ENCODE measurements at places on chromosomes 12 and 14.
A peak's percentile ranks its signal among the peaks of the same experiment; 100 is the strongest.

GRCh38 chr14:35944847-35945246 lies 118.7 kb downstream of the BRMS1L start:
- peak; percentile 30 for DNase-seq

- DNase-seq, result no peak
Measured at GRCh38 chr14:81618695-81619094, 85.0 kb upstream of the SEL1L start.

- DNase-seq, result no peak
Measured at GRCh38 chr12:121989276-121990113, 32.2 kb upstream of the BCL7A start.

DNA sequence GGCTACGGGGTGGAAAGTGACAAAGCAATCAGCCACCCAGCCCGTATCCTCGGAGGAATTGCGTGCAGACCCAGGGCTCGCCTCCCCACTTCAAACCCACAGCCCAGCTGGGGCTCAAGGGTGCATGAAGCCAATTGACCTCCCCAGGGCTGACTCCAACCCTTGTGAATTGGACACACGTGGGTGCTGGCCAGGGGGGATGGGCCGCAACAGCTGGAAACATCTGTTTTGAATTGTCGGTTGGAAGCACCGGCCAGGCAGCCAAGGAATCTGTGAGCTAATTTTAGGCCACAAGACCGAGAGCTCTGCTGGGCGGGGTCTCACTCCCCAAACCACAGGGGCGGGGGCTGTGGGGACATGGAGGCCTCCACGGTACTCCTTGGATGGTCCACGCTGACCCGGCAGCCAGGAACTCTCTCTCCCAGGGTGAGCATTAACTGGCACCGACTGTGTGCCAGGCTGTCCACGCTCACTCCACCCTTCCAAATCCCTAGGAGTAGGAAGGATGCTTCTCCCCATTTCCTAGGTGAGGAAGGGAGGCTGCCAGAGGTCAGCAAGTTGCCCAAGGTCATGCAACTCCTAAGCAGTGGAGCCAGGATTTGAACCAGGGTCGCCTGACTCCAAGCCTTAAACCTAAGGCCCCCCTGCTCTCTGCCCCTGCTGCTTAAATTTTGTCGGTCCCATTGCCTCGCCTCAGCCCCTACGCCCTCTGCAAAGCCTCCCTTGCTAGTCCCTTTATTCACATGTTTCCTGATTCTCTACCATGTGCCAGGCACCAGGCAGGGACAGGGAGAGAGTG lies 11.9 kb upstream of the TMEM119 start:
- no peak for DNase-seq

DNA sequence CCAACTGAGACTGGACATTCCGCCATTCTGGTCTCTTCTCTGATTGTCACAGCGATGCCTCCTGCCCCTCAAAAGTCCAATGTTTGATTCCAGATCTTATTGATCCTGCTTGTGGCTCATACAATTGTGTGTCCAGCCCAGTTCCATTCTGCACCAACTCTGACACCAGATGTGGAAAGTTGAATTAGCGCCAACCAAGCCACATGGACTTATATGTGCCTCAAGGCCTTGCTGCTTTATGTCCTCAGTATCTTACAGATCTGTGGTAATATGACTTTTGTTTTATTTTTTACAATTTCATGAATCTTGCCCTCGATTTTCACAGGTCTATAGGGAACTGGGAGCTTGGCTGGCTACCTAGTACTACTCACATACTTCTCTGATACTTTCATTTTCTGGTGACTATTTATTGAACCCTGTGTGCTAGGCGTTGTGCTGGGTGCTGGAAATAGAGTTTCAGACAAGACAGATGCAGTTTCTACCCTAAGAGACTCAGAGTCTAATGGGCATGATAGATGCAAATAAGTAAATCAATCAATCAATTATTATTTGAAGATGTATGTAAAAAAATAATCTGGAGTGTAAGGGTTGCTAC lies 472.0 kb downstream of the TMTC2 start:
- no peak for DNase-seq

GRCh38 chr12:18250313-18250916 lies 10.9 kb upstream of the PIK3C2G start:
- DNase-seq, result no peak

- no peak for DNase-seq
Measured at GRCh38 chr12:102728506-102729242, 188.4 kb downstream of the PAH start.

DNA sequence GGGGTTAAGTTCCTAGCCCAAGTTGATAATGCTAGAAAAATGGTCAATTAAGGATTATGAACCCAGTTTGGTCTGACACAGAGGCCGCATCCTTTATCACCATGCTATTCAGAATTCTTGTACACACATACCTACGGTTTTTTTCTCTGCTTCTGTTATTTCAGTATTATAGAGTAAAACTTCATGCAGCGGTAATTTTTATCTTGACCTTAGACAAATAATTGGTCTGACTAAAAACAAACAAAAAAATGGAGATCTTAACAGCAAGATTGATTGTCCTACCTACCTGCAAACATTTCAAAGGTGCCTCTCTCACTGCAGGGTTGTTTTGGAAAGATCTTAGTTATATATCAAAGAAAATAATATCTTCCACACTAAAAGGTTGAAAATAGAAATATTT lies 201.9 kb upstream of the PRICKLE1 start:
- no peak for DNase-seq

GRCh38 chr12:124481772-124482566 lies 85.4 kb downstream of the NCOR2 start:
- DNase-seq, result no peak

DNA sequence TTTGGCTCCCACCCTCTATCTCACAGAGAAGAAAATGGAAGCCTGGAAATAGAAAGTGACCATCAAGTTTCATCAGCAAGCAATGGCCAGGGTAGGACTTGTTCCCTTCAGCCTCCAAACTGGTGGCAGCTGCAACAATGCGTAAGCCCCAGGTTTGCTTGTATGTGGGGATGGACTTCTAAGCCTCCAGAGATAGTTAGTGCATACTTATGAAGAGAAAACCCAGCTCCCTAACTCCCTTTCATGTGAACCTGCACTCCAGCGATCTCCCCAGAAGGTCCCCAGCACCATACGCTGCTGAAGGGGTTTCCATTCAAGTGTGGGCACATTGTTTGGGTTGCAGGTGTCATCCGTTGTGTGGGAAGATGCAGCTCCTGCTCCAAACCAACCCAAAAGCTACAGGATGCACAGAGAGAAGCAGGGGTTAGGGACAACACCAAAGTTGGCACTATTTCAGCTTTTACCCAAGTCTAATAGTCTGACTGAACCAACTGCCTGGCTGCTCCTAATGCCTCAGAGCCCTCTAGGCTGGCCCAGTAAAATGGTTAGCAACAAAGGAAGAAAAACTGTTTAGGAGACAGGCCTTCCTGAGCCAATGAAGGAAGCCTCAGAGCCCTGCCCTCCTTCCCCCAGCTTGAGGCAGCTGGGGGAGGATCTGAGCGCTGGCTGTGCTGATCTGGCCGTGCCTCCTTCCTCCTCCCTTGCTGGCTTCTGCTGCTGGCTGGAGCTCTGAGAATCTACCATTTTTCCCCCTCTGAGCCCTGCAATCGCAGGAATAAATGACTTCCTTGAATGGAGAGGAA lies 12.3 kb downstream of the ZFP36L1 start:
- DNase-seq, result no peak

DNA sequence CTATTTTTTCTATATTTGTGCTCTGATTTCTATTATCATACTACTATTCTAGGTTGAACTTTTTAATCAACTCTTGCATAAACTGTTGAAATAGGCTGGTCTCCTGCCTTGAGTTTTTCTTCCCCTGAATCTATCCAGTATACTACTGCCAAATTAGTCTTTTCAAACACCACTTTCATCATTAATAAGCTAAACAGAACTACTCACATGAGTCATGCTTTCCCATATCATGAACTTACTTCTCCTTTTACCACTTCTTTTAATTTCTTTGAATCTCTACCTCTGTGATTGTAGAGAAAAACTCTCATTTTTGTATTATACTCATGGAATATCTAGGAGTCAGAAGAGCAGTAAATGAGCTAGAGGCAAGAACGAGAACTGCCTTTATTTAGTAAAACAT lies 340.3 kb upstream of the PDE3A start:
- DNase-seq, result no peak

- no peak for DNase-seq
Measured at GRCh38 chr12:48422060-48422459, 50.3 kb upstream of the ANP32D start.

DNA sequence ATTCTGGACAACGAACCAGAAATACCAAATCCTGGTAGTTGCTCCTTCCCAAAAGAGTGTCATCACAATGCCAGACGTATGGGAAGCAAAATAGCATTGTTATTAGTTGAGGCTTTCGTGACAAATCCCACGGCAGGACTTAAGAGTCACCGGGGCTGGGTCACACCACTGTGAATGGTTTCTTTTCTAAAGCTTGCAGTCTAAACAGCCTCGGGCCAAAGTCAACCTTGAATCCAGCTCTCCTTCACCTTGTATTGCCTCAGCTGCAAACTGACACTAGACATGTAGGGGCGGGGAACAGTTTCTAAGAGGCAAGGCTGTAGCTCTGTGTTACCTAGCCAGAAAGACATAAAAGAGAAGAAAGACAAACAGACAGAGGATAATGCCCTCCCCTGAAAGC lies 734.8 kb downstream of the MED13L start:
- DNase-seq, result no peak

GRCh38 chr12:9634177-9634803 lies 26.6 kb upstream of the KLRB1 start:
- DNase-seq, result no peak

DNA sequence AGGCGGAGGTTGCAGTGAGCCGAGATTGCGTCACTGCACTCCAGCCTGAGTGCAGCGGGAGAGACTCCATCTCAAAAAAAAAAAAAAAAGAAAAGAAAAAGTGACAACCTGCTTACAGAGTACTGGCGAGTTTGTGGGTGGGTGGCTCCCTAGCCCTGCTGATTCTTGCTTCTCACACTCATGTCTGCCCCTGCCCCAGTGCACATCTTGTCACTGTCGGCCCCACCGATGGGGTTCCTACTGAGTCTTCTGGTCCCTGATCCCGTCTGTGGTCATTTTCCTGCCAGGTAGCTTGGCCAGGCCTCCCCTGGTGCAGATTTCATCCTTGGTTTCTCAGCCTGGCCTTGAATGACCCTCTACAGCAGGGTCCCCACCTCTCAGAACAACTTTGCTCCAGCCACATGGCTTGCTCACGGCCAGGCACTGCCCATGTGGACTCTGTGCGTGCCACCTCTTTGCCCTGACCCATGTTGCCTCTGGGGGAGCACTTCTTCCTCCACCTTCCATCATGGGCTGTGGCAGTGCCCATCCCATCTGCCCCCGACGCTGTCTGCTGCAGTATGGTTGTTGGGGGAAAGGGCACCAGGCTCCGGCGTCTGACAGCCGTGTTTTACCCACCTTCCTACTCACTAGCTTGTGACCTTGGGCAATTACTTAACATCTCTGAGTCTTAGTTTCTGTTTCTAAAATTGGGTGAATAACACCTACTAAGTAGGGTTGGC lies 2.1 kb upstream of the PTPN6 start:
- no peak for DNase-seq

DNA sequence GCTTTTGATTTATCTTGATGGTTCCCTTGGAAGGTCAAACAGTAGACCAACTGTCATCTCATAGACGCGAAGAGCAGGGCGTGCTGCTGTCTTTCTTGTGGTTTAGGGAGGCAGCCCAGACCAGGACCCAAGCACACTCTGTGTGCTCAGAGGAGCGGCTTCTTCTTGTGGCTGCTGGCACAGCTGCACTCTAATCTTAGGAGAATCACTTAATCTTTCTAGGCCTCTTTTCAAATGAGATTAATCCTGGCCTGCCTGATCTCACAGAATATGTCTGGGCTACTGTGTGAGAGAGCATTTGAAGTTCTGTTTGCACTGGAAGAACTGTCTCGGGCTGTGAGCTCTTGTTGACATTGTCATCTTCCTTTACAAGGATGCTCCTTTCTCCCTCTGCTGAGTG lies 60.0 kb upstream of the TRAF3 start:
- no peak for DNase-seq

DNA sequence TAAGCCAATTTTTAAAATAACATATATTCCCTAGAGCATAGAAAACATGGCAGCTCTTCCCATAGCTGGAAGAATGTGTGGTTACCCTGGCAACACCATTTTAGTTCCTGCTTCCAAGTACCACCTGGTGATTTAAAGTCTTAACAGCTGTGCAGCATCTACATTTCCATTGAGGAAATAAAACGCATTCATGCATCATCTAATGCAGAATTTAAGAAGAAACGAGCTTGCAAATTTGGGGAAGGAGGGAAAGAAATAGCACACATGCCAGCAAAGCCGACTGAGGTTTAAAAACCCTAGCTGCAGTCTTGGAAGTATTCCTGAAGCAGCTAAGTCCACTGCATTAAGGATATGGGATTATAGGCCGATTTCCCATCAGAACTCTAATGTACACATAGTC lies 22.8 kb upstream of the SLC38A2 start:
- no peak for DNase-seq

- DNase-seq, result no peak
Measured at GRCh38 chr12:94186278-94187241, 38.2 kb downstream of the PLXNC1 start.

DNA sequence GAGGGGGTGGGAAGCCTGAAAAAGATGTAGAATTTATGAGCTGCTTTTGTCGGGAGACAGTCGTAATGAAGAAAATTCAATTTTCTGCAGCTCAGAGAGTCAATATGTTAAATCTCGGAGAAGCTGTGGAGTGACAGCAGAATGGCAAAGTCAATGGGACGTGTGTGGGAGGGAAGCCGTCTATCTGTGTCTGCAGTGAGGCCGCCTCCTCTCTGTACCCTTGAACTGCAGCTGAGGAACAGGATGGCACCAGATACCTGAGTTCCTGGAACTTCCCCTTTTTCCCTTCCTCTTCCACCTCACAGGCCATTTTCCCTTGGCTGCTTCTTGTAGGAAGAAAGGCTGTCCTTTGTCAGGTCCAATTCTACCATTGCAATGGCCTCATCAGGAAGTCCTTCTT lies 9.3 kb upstream of the CALCOCO1 start:
- DNase-seq, result no peak

DNA sequence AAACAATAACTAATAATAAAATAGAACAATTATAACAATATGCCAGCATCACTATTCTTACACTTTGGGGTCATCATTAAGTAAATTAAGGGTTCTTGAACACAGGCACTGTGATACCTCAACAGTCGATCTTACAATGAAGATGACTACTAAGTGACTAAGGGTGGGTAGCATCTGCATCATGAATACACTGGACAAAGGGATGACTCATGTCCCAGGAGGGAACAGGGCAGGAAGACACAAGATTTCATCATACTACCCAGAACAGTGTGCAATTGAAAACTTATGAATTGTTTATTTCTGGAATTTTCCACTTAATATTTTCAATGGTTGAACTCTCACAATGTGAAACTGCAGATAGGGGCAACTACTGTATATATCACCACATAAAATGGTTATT lies 19.7 kb downstream of the TSPAN19 start:
- DNase-seq, result no peak

DNA sequence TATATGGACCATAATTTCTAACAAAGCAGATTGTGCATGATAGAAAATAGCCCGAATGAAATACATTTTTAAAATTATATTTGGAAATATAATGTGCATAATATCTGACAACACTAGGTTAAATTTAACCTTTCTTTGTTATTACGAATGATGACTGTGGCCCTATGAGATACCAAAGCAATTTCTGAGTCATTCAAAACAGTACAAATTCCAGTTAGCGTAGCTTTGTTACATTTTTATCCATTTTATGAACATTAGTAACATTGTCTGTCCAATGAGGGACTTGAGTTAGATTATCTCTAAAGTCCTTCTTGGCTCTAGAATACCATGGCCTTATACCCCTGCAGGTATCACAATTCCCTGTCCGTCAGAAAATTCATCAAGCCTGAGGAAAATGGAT lies 39.0 kb upstream of the REP15 start:
- DNase-seq, result no peak

- no peak for DNase-seq
Measured at GRCh38 chr12:24778486-24779304, 170.2 kb downstream of the BCAT1 start.

GRCh38 chr12:113820842-113821241 lies 145.3 kb downstream of the RBM19 start:
- no peak for DNase-seq
